ENCODE measurements at places on chromosomes 11 and 22.
A peak's percentile ranks its signal among the peaks of the same experiment; 100 is the strongest.

DNA sequence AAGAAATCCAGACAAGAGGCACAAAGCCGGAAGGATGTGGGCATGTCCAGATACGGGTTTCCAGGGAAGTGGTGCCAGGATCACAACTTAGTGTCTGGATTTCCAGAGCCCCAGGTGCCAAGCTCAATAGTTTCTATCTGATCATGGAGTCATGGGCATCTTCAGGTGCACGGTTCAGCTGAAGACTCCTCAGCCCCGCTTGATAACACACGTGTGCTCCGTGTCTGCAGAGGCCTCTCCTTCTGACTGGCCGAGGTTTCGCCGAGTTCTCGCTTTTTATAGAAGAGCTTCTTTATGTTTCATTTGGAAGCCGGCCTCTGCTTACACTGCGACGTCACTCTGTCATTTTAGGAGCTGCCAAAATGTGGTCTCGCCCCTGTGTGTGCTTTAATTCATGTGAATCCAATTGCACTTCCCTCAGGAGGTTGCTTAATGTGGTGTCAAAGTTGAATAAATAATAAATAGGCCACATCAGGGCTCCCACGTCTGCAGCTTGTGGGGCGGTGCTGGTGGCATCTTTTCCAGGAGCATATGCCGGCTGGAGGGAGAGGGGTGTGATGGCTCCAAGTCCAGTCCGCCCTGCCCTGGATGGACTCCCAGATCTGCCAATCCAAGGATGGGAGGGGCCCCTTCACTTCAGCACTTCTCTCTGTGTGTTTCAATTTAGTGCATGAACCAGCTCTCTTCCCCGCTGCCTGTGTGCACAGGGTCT, 1410.8 kb downstream of the TBC1D22A start:
- no peak for DNase-seq

DNA sequence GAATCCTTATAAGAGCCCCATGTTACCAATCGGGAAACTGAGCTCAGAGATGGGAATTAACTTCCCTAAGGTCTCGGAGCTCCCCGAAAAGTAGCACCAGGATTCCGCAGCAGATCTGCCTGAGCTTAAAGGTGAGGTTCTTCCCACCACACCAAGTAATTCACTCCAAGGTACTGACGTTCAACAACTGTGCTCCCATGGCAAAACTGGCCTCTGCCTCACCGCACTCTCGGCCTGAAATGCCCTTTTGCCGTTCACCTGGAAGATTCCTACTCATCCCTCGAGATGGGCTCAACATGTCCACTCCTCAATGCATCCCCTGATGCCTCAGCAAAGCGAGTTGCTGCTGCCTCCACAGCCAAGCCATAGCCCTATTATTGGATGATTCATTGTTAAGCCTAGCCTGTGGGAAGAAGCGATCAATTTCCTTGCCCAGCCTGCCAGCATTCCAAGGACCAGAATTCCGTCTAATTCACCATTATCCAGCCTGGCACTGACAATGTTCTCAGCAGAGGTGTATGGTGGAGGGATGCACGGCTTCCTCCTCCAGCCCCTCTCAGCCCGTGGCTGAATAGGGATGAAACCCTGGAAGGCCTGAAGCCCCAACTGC, 4.2 kb downstream of the PLAAT3 start:
- no peak for DNase-seq

GRCh38 chr11:85749287-85749834, 61.6 kb downstream of the SYTL2 start:
- no peak for DNase-seq

GRCh38 chr22:27194096-27194748, 536.8 kb downstream of the MIAT start:
- DNase-seq, result no peak

- DNase-seq, result no peak
Measured at GRCh38 chr22:30294830-30295229, 5.5 kb upstream of the CASTOR1 start.

DNA sequence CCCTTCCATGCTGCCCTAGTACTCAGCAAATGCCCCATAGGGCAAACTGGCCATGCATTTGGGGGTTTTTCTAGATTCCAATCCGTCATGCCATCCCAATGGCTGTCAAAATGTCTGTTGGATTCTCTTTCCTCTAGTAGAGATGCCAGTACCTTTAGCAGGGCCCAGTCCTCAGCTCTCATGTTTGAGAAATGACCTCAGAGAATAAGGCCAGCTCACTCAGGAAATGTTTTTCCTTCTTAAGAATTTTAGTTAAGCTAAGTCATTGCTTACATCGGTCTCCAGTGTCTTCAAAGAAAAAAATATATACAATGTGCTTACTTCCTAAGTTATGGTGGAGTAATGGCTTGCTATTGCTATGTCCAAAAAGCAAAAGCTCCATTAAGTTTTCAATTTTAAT, 14.1 kb upstream of the ALKBH3 start:
- DNase-seq, result no peak

GRCh38 chr11:133816146-133816870, 29.0 kb downstream of the SPATA19 start:
- no peak for DNase-seq

- no peak for DNase-seq
Measured at GRCh38 chr11:93403930-93404329, 73.4 kb downstream of the DEUP1 start.

- DNase-seq, result no peak
Measured at GRCh38 chr11:38648604-38649003, 2050.6 kb upstream of the RAG2 start.

- no peak for DNase-seq
Measured at GRCh38 chr11:10409207-10409661, 45.8 kb upstream of the AMPD3 start.

DNA sequence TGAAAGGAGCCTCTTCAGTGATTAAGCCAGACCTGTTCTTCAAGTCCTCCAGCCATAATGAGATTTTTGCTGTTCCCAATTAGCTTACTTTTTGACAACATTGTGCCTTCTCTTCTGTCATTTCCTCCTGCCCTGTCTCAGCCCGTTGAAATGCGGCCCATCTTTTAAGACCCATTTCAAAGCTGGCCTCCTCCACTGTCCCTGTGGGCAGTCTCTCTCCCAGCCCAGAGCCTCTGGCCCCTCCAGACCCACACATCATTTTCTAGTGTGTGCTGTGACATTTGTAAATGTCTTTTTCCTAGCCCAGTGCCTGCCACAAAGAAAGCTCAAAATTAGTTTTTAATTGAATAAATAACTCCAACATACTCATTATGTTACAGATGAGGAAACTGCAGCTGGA, 70.9 kb downstream of the BUD13 start:
- no peak for DNase-seq

- no peak for DNase-seq
Measured at GRCh38 chr11:22162756-22163155, 30.1 kb upstream of the ANO5 start.

DNA sequence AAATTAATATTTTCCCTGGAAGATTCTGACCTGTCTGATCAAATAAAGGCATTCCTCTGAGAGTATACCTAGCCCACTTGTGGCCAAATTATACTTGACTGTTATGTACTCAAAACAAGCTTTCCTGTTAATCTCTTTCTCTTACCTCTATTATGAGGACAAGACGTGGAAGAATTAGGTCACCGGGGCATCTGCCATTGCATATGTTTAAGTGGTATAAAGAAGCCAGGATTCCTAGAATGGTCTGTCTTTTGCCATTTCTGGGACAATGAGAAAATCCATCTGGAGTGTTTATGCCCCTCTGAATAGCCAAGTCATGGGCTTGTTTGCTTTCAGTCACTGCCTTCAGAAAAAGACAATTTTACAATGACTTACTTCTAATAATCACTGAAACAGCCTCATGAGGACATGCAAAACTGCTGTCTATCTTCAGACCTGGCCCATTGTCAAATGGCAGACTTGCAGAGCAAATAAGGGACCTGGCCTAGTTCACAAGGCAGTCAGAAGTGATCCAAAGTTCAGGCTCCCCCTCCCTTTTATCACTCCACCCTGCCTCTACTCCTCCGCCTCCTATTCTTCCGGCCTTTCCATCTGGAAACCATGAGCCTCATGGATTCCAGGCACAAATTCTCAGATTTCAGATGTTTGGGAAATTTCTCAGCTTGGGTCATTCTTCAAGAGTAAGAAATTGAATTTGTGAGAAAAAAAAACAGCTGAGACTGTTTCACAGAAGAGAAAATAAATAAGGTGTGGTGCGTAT, 128.1 kb upstream of the LDLRAD3 start:
- DNase-seq, result peak; percentile 6

GRCh38 chr11:17351172-17351509, 459 bp upstream of the NCR3LG1 start:
- DNase-seq, result no peak

- no peak for DNase-seq
Measured at GRCh38 chr22:48576333-48577013, 1251.2 kb downstream of the BRD1 start.

- peak; percentile 48 for DNase-seq
Measured at GRCh38 chr11:102560555-102561011, 30.0 kb upstream of the MMP7 start.

- DNase-seq, result no peak
Measured at GRCh38 chr11:111205632-111206385, 39.7 kb upstream of the POU2AF2 start.

- DNase-seq, result no peak
Measured at GRCh38 chr11:126720539-126721235, 279.9 kb downstream of the KIRREL3 start.

- DNase-seq, result peak; percentile 86
Measured at GRCh38 chr11:35427071-35427470, 7.7 kb upstream of the SLC1A2 start.

GRCh38 chr11:3145206-3145520, 19.9 kb downstream of the OSBPL5 start:
- no peak for DNase-seq

- DNase-seq, result no peak
Measured at GRCh38 chr11:12731841-12732336, 57.7 kb downstream of the TEAD1 start.

GRCh38 chr22:23899042-23899745, 5.0 kb downstream of the MIF start:
- DNase-seq, result no peak

GRCh38 chr22:49466878-49467595, 360.6 kb downstream of the BRD1 start:
- DNase-seq, result no peak

DNA sequence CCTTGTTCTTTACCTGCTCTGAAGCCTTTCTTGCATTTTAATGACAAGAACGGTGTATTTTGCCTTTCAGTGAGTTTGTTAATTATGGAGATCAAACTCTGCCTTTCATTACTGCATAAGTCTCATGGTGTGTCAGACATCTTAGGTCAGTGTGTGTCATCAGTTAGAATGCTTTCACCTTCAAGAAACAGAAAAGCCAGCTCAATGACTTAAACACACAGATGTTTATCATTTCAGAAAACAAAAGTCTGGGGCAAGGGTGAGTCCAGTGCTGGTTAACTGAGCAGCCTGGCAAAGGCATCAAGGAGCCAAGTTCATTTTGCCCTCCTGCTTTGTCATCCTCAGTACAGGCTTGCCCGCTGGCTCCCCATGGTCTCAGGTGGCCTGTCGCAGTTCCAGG, 54.5 kb downstream of the PACS1 start:
- DNase-seq, result no peak

GRCh38 chr22:23404689-23405365, 175.3 kb downstream of the IGLL1 start:
- no peak for DNase-seq

GRCh38 chr11:79973721-79974617, 533.1 kb upstream of the TENM4 start:
- DNase-seq, result peak; percentile 18

- no peak for DNase-seq
Measured at GRCh38 chr11:109490953-109491635, 69.1 kb downstream of the C11orf87 start.

DNA sequence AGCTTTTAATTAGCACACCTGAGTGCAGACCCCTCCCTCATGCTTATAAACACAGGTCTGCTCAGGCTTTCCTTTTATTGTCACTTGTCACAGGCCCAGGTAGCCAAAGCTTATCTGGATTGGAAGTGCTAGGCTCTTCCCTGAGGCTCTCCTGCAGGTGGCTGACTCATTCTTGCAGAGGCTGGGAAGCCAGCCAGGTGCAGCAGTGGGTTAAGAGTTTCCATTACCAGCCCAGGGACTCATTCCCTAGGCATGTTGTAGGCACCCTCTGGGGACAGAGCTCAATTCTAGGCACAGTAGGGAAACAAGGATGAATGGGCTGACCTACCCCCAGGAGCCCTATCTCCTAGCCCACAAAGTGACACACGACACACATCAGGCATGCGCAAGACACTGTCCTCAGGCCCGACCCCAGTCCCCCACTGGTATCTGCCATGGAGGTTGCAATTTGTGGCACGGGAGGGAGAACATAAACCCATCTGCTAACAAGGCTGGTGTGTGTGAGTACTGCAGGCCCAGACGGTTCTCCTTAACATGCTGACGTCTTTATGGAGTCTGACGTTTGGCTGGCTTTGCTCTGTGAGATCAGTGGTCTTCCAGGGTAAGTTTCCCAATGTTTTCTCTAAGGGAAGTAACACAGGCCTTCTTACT, 94.2 kb downstream of the ABTB2 start:
- peak; percentile 42 for DNase-seq

DNA sequence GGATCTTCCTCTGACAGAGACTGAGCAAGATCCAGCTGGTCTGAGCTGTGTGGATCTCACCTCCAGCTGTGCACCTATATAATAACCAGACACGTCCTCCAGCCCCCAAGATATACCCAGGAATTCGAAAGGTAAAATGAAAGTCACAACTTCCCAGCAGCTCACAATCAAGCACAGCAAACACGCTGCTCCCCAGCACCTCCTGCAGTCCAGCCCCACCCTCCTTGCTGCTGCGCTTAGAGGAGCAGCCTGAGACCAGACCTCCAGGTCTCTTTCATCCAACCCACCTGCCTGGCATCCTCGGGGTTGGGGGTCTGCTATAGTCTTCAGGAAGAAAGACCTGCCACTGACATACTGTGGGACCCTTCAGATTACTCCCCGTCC, 3.0 kb upstream of the APOL4 start:
- no peak for DNase-seq

DNA sequence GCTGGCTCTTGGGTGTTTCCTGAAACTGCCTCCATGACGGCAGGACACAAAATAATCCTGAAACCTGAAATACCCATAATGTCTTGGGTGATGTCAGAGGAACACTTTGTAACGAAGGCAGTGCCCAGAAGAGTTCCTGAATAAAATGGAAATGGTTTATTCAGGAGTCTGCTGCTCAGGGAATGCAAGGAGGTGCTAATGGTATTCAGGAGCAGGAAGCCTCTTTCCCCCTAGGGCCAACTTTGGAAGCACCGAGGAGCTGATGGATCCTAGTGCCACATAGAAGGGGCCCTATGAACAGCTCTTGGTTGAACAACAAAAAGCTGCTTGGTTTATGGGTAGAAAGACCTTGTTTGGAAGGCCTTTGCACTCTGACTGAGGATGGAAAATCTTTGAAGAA, 15.5 kb downstream of the TREH start:
- DNase-seq, result no peak

- no peak for DNase-seq
Measured at GRCh38 chr11:118744046-118744445, 46.9 kb downstream of the DDX6 start.

Measured in stromal cell of bone marrow (primary cell).